ENCODE measurements at places on chromosomes 16 and 17.
A peak's percentile ranks its signal among the peaks of the same experiment; 100 is the strongest.

DNA sequence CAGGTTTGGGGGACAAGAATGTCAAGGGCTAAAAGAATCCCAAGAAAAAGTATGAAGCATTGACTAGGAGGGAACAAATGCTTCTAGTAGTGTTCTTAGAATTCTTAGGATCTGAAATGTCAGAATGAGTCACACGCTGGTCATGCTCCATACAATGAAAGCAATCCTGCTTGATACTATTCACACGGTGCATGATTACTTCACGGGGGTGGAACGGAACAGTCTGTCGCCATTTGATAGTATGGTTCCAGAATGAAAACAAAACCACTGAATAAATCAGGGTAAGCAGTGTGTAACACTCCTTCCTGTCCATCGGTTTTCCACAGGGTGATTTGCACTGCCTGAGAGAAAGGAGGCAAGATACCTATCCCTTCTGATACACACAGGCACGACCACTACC, 22.9 kb upstream of the YWHAE start:
- no peak for DNase-seq

DNA sequence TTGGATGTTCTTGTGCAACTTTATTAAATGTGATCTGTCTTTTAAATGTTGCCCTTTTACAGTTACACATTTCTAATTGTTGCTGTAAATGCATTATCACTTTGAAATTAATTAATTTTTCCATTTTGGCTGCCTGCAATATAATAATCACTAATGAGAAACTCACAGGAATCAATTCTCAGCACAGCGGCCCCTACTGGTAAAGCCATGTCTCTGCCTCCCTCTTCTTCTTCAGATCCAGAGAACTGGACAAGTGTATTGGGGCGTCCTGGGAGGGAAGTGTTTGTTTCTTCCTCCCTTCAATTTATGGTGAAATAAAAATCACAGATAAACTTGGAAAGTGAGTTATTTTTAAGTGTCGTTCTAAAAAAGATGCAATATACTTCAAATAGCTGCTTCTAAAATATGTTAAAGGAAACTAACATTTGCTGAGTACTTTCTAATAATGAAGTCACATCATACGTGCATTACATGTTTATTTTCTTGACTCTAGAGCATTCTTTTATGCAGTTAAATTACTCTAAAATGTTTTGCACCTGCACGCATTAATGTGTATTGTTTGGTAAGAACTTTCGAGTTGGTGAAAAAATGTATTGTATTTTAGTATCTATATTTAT, 338.0 kb downstream of the WWOX start:
- no peak for DNase-seq

- DNase-seq: no peak
These were observed 65.1 kb downstream of the NUP93 start for GRCh38 chr16:56795011-56795410.

DNA sequence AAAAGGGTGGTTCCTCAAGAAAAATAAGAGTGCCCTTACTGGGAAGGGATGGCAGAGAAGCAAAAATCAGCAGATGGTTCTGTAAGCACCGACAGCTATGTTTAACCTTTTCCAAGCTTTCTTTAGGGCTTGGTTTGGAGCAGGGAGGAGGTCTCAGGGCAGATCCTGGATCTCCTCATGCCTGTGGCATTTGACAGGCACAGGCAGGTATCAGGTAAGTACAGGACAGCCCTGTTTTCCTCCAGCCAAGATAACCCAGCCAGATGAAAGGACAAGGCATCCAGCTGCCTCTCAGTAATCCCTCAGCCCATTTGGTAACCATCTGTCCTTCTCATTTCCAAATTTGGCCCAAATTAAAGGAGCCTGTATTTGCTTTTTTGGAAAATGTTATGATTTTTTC, 141.5 kb downstream of the TOX3 start:
- no peak for DNase-seq

GRCh38 chr17:29010129-29010528, 4.3 kb upstream of the SEZ6 start:
- DNase-seq: no peak

GRCh38 chr16:49488740-49489525, 115.3 kb downstream of the C16orf78 start:
- no peak for DNase-seq

- no peak for DNase-seq
These were observed 1047.2 kb downstream of the CDH11 start for GRCh38 chr16:64074706-64075105.

- no peak for DNase-seq
These were observed 274.0 kb downstream of the PHKB start for GRCh38 chr16:47734987-47735594.

GRCh38 chr16:55009581-55009980, 78.9 kb downstream of the IRX5 start:
- DNase-seq: no peak

DNA sequence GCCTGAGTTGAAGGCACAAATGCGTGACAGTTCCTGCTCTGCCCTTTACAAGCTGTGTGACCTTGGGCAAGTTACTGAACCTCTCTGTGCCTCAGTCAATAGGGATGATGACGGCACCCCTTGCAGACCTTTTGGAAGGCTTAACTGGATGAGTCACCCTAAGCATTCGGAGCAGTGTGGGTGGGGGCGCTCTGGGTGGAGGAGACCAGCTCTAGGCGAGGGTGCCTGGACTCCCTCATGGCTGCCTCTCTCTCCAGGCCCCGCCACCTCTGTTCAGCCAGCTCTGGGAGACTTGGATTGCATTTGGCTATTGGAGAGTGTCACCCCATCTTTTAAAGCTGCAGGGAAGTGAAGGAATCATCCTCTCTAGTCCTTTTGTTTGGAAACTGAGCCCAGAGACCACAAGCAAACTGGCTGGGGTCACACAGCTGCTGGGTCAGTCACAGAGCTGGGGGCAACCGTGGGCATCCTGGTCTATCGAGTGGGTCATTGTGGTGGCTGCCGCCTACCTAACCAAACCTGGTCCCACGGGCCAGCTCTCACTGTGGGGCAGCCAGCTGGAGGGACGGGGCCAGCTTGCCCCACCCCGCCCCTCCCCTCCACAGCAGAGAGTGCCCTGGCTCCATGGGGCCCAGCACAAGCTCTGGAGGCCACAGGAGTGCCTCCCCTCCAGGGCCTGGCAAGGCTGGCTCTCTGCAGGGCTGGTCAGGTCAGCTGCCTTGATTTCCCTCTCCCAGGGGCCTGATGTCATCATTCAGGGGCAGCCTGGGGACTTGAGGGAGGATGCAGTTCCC, 20.2 kb upstream of the GSE1 start:
- DNase-seq: no peak

DNA sequence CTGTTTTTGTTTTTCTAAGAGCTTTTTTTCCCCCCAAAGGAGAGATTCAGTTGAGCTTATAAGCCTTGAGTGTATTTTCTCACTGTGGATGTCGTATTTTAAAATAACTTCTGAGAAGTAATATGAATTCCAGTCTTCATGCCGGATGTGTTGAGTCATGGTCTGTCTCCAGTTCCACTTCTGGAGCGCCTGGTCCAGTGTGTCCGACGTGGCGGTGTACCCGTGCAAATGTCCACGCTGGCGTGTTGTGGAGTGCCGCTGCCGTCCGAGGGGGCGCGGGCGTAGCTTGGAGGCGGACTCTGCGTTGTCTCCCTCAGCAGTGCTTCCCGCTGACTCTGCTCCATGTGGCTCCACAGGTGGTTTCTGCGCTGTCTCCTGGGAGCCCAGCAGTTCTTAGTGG, 60.9 kb upstream of the ZNF750 start:
- no peak for DNase-seq

DNA sequence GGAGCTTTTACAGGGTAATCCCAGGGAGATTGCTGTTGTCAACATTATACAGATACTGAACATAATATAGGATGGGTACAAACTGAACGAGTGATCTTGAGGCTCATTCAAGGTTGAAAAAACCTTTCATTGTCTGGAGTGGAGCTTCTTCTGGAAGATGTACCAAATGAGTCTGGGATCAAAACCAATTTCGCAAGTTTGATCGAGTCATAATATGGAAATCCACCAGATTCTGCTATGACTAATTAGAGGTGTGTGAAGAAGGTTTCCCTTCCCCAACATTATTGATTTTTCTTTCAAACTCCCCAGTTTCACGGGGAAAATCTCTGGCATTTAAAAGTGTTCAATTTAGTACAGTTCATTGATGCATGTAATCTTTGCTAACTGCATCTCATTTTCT, 324.1 kb downstream of the ZFHX3 start:
- DNase-seq: no peak

DNA sequence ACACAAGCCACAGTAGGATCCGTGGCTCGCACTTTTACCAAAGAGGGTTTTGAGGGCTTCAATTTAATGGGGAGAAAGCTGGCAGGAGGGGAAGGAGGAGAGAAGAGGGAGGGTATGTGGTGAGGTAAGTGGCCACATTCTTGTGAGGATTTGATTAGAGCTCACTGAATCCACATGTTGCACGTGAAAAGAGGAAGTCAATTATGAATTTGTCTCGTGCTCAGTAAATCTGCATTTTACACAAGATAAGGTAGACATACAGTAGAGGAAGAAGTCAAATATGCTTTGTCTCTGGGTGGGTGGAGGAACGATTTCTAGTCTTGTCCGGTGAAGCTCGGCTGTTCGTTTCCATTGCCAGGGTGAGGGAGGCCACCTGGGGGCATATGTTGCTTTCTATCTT, 862 bp downstream of the ZNF232 start:
- no peak for DNase-seq

GRCh38 chr17:3695723-3696411, at the start of gene P2RX5:
P2RX5 (minus strand) TSS chr17:3696155; CDS start chr17:3696005, 150 bp downstream.
- DNase-seq: no peak

GRCh38 chr17:28947639-28948038, 3.7 kb downstream of the PHF12 start:
- DNase-seq: no peak

GRCh38 chr16:65105171-65105570, 16.7 kb downstream of the CDH11 start:
- no peak for DNase-seq

DNA sequence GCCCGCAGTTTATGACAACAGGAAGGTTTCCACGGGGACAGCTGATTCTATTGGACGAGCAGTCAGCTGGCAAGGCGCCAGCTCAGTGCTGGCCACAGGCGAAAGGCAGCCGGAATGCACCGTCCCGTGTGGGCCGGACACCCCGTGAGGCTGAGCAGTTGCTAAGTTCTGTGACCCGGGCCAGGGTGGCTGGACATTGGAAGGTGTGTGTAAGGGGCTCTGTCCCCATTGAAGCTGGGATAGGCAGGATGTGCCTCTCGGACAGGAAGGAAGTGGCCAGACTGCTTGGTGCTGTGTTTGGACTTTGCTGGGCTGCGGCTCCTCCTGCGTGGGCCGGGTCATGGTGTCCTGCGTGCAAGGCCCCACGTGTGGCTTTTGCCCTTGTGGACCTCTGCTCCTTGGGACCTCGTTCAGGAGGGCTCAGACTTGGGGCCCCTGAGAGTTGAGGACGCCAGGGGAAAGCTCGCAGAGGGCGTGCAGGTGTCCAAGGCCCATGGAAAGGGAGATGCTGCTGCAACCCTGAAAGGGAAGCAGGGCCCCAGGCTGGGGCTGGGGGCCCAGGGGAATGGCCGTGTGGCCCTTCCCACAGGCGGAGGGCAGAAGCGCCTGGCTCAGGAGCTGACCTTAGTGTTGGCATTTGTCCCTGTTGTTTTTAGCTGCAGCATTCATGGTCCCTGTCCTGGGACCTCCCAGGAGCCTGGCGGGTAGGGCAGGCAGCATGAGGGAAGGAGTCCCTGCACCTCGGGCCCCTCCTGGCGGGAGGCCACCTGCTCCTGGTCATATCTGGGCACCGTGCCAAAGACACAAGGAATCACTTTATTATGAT, 10.0 kb downstream of the BAIAP2 start:
- peak; percentile 86 for DNase-seq

GRCh38 chr16:15639061-15639568, 3.8 kb downstream of the MARF1 start:
- DNase-seq: no peak

DNA sequence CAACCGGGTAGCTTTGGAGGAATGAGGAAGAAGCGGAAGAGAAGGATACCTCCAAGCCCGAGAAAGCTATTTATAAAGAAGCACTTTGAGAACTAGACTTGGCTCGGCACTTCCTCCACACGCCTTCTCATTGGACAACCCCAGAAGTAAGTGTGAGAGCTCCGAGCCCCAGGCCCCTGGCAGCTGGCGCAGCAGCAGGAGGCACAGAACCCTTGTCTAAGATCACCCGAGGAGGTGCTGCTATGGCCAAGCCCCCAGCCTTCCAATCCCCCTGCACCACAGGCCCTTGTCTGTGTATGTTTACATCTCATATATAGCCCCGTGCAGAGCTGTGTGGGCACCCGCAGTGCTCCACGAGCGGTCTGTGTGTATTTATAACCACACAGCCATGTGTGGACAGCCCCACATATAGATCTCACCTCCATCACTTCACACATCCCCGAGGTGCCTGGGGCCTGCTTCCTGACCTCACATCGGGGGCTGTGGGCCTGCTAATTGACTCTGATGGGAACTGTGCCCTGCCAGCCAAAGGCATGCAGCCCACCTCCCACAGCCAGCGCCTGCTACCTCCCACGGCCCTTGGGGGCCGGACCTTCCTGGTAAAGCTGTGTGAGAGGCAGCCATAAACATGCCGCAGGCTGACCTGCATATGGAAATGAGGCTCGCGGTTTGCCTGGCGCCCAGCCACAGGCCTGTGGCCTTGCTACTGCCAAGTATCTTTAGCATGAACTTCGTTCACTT, 96.1 kb downstream of the C17orf67 start:
- DNase-seq: peak; percentile 82

DNA sequence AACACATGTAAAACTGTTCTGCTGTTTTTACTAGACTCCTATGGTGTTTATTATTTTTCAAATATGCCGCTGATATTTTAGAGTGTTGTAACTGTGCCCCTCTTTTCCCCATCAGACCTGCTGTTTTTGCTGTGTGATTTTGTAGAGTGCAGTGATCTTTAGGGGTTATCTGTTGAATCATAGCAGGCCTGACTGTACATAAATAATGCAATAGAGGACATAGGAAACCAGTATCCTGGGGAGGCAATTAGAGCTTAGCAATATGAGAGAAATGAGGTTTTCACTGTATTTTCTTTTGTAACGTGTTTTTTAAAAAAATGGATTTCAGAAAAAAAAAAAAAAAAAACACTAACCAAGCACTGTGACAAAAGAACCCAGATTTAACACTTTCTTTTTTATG, 662.2 kb downstream of the TOX3 start:
- DNase-seq: no peak

GRCh38 chr17:74691151-74691550, 21.6 kb downstream of the CD300LF start:
- DNase-seq: no peak

- no peak for DNase-seq
These were observed 233.1 kb upstream of the GSE1 start for GRCh38 chr16:85380002-85380395.

GRCh38 chr17:18380471-18381157, 3.0 kb downstream of the EVPLL start:
- DNase-seq: no peak

DNA sequence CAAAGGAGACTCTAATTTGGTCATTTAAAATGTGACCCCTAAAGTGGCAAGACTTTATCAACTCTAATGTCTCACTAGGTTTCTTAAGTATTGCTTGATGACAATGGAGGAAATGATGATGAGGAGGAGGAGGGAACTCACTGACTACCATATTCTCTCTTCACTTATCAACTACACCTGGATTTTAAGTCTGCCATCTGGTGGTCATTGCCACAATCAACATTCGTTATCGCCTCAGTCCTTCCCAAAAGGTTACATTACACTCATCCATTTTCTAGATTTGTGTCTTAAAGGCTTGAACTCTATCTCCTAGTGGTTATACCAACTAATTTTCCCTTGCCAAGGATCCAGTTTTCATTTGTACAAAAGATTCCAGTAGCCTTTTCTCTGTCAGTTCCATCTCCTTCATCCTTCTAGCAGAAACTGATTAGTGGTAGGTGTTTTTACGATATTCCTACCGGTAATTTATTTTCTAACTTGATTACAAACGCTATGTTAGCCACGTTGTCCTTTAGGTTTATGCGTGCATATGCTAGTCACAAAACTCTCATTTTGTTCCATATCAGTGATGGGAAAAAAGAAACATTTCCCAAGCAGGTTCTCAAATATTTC, 114.6 kb upstream of the NOG start:
- DNase-seq: no peak

Data from left hindlimb (tissue), 1 donor.